ENCODE measurements at places on chromosomes 1 and 21.

- DNase-seq = no peak
Measured at GRCh38 chr1:154006136-154006535, 15.6 kb downstream of the RPS27 start.

DNA sequence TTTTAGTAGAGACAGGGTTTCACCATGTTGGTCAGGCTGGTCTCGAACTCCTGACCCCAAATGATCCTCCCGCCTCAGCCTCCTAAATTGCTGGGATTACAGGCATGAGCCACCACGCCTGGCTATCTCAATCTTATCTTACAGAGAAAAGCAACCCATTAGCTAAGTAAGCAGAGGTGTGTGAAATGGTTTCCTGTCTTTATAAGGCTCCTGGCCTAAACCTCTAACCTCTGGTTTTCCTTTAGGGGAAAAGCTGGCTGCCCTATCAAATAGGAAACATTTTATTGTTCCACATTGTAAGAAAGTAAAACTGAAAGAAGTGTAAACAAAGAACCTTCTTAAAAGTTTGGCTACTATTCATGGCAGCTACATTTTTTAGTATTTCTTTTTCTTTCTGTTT lies 78.3 kb upstream of the MORC3 start:
- DNase-seq = no peak

- no peak for DNase-seq
Measured at GRCh38 chr21:34579411-34579810, 35.5 kb downstream of the RCAN1 start.

- peak; percentile 72 for DNase-seq
Measured at GRCh38 chr1:77095236-77095635, 124.0 kb downstream of the PIGK start.

DNA sequence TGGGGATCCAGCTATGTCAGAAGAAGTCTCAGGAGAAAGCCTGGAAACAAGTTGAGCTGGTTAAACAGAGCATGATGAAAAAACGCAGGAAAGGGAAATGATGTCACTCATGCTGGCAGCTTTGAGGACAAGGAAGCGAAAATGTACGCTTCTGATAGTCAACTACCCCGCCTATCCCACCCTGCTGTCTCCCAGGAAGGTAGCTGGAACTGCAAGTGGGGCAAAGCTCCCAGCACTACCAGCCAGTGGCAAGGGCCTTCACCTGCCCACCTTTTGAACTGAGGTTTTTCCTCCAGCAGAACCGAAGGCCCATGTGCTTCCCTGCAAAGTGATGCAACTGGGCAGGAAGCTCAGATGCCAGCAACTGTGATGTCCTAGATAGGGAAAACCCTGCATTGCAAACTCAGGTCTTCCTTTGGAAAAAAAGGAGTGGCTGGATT lies 6.3 kb upstream of the IL20 start:
- DNase-seq = no peak

DNA sequence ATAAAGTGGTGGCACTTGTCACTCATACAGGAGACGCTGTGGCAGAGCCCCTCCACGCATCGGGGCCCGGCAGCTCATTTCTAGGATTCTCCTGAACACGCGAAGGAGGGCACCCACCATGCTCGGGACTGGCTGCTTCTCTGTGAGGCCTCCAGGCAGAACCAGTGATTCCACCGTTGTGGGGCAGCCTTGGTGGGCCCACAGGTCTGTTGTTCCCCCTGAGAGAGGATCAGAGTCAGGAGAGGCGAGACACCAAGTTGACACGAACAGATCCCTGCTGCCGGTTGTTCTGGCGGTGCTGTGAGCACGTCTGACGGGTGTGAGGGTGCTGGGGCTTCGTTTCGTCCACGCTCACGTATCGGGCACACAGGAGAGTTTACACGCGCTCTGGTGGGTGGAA lies 26.6 kb downstream of the PRKCZ start:
- no peak for DNase-seq

DNA sequence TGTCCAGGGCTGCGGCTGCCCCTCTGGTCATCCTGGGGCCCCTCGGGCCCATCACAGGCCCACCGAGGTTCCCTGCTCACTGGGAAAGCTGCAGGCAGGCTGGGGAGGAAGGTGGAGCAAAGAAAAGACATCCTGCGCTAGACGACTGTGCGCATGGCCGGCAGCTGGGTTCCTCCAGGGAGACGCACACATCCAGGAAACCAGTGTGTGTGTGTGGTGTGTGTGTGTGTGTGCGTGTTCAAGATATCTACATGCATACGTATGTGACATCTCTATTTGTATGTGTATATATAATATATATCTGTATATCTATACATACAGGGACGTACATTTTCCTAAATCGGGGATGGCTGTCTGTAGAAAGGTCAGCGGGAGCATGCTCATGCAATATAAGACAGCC lies 63.7 kb downstream of the ACOT7 start:
- no peak for DNase-seq

GRCh38 chr21:14120091-14120734 lies 90.5 kb downstream of the LIPI start:
- DNase-seq = peak; percentile 55

DNA sequence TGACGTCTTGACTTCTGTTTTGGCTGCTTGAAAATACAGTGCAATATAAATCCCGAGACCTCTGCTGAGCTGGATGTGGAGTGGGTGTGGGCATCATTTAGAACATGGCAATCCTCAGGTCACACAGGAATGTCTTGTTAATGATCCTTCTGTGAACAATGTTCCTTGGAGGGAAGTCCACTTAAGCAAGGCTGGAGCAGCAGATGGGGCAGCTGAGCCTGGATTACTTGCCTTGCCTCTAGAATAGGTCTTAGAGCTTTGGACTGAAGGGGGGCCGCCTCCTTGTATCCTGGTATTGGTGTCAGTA lies 926 bp upstream of the SCMH1 start:
- DNase-seq = peak; percentile 7

- DNase-seq = no peak
Measured at GRCh38 chr21:38531591-38531990, 33.3 kb upstream of the ERG start.

All from NCI-H69 (cell line).